ENCODE measurements at places on chromosomes 2 and 18.

DNA sequence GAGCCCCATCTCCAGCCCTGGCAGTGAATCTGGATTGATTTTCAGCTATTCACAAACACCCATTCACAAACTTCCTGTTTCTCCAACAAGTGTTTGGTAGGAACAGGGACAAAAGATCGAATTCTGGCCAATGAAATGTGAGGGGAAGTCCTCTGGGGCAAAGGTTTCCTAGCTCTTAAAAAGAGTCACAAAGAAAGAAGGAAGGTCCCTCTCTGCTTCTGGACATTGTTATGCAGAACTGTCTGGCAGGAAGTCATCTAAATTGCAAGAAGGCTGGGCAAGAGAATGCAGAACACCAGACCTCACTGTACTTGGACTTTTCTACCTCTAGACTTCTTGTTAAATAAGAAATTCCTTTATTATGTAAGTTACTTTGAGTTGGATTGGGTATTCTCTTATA lies 137.3 kb downstream of the CCDC148 start:
- peak; percentile 10 for DNase-seq

DNA sequence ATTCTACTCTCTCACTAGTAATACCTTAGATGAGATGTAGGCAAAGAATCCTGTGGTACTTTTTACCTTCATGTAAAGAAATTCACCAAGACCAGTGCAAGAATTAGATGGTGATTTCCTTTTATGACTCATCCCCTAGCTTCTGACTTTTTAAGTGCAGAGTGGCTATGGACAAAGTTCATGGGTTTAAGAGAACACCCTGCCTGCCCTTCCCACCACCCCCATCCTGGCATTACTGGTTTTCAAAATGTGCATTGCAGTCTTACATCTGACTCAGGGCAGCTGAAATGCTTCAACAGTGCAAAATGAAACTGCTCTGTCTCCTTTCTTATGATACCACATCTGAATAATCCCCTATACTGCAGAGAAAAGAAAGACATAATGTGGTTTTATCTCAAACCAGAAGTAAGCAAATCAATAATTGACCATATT lies 22.6 kb downstream of the MAIP1 start:
- no peak for DNase-seq

DNA sequence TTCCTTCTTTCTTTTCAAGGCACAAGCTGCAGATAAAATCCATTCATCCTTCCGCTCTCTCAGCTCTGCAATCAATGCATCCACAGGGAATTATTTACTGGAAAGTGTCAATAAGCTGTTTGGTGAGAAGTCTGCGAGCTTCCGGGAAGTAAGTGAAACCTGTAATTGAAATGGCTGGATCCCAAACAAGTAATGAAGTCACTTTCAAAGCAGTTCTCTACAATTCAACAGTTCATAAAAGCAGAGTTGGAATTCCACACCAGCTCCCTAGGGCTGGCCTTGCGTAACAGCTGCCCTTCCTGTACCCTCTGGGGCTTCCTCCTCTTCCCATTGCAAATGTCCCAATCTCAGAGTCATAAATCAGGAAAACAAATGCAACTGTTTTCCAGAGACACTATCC lies 9.6 kb downstream of the SERPINB2 start:
- DNase-seq = no peak

- no peak for DNase-seq
These were observed 25.9 kb downstream of the COL6A3 start for GRCh38 chr2:237388036-237388435.

- no peak for DNase-seq
These were observed 22.5 kb downstream of the PTPN18 start for GRCh38 chr2:130378206-130378897.

DNA sequence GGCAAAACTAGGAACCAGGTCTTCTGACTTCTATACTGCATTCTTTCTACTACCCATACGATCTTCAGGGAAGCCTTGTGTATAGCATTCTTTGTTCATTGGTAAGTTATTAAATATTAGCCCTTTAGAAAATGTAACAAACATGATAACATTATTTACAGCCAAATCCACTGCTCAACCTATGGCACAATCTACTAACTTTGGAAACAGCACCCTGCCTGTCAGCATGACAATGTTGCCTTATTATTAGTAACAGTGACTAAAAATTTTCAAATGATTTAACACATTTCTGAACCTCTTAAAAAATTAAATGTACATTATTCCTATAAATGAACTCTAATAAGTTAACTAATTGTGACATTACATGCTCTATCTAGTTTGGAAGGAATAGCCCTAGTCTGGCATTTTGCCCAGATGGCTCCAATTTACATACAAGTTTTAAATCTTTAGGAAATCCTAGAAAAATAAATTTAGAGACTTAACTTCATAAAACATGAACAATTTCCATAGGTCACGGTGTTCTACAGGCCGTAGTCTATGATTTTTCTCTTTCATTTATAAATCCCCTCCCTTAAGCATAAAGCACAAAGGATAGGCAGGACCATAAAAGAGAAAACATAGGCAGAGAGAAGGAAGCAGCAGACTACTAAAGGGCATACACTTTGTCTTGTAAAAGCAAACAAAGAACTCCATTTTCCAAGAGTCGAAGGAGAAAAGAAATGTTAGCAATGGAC lies 33.7 kb downstream of the YES1 start:
- no peak for DNase-seq

DNA sequence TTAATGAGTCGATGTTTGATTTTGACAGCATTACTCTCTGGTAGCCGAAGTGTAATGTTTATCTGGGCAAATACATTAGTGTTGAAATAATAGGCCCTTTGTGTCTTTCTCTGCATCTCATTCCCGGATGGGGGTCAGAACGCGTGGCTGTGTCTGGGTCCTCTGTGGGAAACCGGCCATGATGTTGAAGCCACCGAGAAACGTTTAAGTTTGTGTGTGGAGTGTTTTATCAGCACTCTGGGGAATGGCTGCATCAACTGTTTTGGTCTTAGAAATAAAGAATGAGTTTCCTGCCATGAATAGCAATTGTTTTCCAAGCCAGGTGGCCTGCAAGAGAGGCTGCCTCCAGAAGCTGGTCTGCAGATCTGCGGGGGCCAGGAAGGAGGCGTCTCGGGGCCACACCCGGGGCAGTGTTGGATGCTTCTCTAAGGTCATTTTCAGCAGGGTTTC lies 69.7 kb downstream of the RNF144A start:
- DNase-seq = no peak

GRCh38 chr2:165897074-165897473 lies 56.5 kb downstream of the TTC21B start:
- no peak for DNase-seq

- no peak for DNase-seq
These were observed 30.3 kb downstream of the MOGAT1 start for GRCh38 chr2:222701721-222702131.

DNA sequence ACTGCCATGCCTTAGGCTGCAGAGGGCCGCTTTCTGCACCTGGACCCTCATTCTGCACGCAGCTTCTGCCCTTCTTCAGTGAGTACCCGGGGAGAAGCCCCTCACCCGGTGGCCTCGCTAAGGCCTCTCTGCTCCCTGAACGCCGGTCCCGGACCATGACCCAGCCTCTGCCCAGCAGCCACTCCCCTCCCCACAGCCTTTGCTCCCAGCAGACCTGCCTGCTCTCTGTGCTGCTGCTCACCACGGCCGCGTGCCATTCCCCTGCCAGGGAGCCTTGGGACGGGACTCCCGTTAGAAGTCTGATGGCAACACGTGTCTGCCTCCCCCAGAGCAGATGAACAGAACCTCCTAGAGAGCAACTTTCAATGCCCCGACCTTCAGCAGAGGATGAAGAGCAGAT lies 282.8 kb downstream of the NDUFA10 start:
- no peak for DNase-seq

GRCh38 chr2:60881047-60881932 lies at the start of gene REL:
Gene REL (plus strand): TSS chr2:60881574. CDS start chr2:60881841, 267 bp downstream.
- DNase-seq = peak; percentile 79

DNA sequence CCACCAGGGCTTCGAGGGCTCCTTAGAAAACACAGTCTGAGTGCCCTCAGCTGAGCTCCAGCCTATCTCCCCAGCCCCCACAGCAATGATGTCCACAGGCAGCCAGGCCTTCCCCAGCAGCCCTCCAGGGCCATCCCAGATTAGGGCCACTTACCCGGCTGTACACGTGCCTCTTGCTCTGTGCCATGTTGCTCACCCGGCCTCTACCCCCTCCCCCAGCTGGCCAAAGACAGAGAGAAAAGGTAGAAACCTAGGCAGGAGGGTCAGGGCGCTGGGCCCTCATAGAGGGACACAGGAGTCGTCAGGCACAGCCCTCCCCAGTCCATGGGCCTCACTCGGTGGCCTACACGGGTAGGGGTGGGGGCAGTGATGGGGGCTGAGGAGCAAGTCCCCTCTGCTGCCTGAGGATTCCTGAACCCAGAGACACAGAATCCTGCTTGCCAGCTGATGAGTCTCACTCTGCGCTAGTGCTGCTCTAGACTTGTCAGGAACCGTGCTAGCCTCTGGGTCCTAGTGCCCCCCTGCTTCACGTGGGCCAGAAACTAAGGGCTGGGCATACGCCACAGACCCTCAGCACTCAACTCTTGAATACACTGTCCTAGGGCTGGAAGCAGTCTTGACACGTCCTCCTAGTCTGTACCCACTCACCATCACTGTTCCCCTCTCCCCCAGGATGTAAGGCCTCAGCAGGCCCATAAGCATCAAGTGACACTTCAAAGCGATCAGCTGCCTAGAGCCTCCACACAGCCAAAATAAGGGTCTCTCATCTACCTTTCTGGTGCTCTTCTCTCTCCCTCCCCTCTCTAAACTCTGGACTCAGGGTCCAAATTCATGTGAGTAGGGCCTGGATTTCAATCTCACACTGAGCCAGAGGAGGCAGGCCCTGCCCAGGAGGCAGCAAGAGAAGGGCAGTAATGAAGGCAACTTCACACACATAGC lies at the start of gene DCTN1:
DCTN1 (minus strand) TSS at position 461 of the 939 bp plus-strand sequence; CDS start at position 187, 274 bp downstream.
- DNase-seq = peak; percentile 15

- no peak for DNase-seq
These were observed 1491.9 kb upstream of the CELF4 start for GRCh38 chr18:39057423-39058064.

DNA sequence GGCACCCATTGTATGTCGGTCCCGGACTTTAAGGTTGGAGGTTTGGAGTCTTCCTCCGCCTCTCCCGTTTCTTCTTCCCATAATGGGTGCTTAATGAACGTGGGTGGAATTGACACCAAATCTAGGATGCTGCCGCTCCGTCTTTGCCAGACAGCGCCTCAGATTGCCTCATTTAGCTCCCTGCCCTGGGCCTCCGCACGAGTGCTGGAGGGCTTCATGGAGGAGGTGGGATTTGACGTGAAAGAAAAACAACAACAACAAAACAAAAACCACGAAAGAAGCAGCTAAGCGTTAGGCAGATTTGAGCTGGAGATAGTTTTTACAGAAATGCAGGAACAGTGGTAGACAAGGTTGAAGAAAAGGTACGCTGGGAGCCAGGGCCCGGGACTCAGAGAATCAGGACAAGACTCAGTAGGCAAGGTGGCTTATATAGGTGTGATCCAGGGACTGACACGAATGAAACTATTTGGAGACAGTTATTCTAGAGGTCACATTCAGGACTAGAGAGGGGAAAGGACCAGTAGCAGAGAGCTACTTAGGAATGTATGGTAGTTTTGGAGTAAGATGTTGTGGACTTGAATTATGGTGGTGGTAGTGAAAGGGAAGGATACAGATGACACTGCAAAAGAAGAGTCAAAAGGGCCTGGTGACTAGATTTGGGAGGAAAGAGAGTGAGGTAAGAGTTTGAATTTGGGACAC lies 605 bp downstream of the ZNF2 start:
- DNase-seq = no peak

- DNase-seq = no peak
These were observed 189.8 kb downstream of the RBM43 start for GRCh38 chr2:151071906-151072305.

GRCh38 chr2:159146996-159147666 lies 139.4 kb downstream of the WDSUB1 start:
- peak; percentile 33 for DNase-seq

DNA sequence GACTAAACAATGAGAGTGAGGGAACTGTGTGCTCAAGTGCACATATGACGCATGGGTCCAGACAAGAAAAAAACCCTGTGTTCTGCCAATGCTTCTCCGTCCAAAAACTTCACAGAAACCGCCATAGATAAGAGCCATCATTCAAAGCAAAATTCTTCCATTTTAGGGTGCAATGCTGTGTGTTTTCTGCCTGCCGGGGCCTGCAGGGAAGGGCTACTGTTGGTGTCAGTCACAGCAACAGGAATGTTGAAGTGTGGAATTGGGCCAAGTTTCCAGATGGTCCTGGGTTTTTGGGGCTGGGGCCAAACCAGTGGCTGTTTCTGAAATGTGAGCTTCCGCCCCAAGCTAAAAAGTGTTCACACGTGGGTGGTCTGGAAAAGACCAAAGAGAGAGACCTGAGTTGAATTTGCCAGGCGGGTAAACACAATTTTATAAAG lies 677 bp upstream of the MC2R start:
- peak; percentile 74 for DNase-seq

DNA sequence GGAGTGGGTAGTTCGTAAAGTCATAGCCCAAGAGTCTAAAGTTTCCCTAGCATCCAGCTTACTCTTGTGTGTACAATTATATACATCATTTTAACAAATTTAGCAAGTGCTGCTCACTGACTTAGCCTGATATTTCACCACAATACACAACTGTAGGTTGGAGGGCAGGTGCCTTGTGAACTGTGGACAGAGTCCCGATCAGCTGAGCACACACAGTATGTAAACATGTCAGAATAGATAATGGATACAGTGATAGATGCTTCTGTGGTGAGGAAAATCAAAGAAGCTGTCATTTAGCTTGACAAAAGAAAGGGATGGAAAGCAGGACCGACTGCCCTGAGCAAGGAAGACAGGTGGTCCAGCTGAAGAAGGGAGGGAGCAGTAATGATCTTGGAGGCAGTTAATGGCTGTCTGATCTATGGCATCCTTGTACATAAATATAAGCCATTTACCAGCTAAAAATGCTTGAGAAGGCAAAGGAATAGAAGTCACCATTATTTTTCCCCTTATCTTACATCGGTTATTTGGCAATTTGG lies 372.8 kb upstream of the UBE2E3 start:
- DNase-seq = peak; percentile 65

DNA sequence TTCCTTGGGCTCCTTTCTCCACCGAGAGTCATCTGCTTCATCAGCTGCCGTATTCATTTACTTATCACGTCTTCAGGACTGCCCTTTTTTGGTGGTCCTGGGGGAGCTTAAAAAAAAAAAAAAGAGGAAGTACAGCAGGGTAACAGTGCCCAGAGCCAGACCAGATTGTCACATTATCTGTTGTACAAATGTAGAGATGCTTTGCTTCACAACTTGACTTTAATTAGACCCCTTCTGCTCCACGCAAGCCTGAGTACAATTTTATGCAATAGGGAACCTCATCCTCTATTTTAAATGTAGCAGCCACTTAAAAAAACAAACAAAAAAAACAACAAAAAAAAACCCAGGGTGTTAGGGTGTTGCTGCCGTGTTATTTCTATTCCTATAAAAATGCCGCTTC lies 128.3 kb downstream of the PRPF40A start:
- no peak for DNase-seq

GRCh38 chr2:196271795-196272194 lies 100.4 kb upstream of the STK17B start:
- no peak for DNase-seq

DNA sequence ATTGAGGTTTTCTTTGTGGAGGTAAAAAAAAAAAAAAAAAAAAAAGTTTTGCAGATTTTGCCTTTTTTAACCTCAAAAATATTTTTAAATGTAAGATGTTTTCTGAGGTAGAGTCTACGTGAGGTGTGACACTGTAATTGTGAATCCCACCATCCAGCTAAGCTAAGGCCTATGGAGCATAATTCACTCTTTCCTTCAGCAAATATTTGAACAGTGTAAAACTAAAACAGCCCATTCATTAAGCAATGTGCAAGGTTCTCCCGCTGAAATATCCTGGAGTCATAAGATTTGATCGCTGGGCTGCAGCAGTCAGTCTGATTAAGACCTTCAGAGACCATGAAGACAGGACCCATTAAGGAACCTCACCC lies 105.1 kb downstream of the HNRNPLL start:
- no peak for DNase-seq
